Hindlimb muscle (tissue), 1 donor: ENCODE measurements at places on chromosomes 2 and 18.

- DNase-seq = no peak
Measured at GRCh38 chr2:222919841-222920526, 59.1 kb downstream of the ACSL3 start.

DNA sequence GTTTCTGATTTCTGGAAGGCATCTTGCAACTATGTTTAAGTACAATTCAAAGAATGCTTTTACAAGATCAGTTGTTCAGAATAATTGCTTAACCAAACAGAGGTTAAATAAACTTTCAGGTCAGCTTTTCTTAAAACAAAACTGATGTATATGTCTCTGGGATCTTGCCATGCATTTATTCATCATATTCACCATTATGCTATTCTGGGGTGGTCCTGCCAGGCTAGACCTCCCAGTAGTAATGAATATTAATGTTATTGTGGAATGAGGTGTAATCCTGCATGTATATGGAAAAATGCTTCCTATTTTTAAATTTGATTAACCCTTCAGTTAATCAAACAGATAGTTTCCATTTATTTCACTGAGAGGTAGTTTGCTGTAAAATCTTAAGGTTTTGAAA is 129.3 kb upstream of the RGPD4 start:
- no peak for DNase-seq

GRCh38 chr2:205972113-205972512 is 113.9 kb downstream of the INO80D start:
- no peak for DNase-seq

DNA sequence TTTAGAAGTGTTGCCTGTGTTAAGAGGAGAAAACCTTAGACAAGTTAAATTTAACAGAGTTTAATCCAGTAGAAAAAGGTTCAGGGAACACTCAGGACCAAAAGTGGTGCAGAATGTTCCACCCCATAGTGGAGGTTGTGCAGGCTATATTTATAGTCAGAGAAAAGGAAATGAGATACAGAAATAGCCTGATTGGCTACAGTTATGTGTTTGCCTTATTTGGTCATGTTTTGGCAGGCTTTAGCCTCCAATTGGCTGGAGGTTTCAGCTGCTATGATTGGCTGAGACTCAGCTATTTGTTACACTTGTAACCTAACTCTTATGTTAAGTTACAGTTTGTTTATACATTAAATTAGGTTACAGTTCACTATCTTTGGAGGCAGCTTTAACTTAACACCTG is 4.2 kb downstream of the STAMBP start:
- peak; percentile 10 for DNase-seq

DNA sequence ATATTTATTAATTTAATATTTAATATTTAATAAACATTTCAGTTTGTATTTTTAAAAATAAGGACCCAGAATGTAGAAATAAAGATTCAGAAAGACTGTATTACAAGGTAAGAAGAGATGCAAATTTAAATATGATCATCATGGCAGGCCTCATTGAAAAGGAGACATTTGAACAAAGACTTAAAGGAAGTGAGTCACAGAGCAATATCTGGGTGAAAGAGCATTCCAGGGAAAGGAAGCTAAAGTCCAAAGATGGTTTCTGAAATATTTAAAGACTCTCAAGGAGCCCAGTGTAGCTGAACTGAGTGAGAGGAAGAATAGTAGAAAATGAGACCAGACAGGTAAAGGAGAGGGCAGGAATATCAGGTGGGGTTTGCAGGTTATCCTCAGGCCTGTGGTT is 5.9 kb downstream of the SCYGR4 start:
- DNase-seq = no peak

DNA sequence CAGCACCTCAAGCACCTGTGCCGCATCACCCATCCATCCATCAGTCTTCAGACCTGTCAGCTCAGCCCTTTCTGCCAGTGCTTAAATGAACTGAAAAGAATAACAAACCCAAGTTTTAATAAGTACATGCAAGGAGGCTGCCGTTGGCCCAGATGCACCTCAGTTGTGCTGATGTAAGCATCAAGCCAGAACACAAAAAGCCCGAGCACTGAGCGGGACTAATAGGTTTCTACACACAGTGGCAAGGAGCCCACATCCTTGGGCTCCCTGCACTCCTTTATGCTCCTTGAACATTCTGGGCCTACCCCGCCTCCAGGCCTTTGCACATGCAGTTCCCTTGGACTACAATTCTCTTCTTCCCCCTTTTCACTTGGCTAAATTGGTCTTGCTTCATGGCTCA is 165.6 kb downstream of the ALK start:
- no peak for DNase-seq

DNA sequence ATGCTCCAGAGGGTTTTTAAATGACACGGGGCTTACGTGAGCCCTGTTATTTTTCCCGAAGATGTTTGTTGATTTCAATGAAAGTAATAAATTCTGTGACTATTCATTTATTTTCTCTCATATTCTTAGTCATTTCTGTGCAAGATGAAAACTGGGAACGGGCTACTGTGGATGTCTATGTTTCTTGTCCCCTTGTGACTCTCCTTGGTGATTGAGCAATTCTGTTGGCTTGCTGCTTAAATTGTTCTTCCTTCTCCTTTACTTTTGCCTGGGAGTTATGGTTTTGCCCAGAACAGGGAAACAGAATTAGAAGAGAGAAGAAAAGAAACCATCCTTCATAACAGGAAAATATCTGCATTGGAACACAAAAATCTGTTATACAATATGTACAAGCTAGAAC is 508.2 kb upstream of the DSEL start:
- no peak for DNase-seq

DNA sequence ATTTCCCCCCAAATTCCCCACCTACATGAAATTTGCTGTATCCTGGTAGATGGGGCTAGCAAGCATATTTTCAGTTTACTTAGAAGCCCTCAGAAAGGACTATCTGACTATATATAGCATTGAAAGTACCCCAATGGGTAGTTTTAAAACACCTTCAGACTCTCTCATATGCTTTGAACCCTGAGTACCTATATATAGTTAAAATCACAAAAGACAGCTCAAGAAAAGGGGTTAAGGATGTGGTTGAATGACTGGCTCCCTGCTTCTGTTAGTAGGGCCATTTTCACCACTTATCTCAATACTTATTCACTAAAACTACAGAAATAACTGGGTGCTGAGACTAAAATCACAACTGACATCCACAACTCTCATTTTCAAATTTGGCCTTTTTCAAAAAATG is 18.5 kb downstream of the WDPCP start:
- no peak for DNase-seq

GRCh38 chr2:62687636-62688035 is 17.9 kb upstream of the EHBP1 start:
- no peak for DNase-seq

DNA sequence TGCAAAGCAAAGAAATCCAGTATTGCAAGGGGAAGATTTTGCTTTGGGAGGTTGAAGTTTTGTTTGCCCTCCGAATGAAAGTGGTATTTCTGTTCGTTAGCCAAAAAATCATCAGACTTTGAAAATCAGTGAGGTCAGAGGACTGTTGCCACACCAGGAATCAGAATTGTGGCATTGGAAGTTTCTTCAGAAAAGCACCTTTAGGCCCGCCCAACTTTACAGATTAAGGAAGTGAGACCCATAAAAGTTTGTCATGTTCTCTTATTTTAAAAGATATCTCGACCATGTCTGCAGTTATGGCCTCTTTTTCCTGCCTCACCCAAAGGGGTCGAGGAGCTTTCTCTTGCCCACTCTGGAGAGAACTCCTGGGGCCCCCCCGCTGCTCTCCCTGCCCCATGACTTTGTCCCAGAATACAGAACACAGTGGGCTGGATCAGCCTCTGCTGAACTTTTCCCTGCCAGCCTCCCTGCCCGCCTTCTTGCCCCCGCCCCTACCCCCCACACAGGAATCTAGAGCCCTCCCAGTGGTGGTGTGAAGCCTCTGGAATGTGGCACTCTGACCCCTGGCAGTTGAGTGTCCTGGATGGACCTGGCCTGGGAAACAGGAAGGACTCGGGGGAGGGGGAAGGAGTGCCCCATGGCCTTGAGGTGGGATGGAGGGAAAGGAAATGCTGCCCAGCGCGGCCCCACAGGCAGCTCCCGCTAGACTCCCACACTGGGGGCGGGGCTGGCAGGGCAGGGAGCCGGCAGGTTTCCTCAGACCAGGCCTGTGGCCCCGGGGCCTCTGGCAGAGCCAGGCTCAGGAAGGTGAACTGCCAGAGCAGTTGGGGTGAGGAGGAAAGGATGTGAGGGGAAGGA is 25.3 kb downstream of the CRIM1 start:
- no peak for DNase-seq

GRCh38 chr18:76459687-76460350 is 35.2 kb downstream of the ZNF516 start:
- no peak for DNase-seq

DNA sequence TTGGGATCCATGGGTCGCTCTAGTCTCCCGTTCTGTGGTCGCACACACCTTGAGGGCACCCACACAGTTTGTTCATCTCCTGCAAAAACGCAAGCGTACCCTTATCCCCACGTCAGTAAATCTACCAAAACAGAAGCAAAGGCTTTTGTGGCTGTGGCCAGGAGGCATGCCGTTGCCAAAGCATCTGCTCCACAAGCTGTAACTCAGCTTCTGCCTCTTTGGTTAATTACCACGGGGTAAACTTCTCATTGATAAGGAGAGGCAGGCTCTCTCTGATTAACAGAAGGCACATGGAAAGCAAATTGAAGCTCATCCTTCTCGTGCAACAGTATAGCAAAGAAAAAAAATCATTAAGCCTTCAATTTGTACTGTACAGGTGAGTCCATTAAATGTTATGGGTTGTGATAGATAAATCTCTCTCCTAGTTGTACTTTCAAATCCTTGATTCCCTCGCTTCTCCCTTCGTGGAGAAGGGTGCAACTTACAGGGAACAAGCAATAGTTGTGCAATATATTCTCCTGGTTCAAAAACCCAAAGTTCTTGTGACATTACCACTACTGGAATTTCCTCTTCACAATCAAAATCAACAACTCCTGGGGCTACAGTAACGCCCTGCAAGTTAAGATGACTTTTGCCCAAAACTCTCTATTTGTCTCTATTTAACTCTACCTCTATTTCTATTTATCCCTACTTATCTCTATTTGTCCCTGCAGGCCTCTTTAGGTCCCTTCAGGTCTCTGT is 10.3 kb downstream of the PECR start:
- DNase-seq = no peak

DNA sequence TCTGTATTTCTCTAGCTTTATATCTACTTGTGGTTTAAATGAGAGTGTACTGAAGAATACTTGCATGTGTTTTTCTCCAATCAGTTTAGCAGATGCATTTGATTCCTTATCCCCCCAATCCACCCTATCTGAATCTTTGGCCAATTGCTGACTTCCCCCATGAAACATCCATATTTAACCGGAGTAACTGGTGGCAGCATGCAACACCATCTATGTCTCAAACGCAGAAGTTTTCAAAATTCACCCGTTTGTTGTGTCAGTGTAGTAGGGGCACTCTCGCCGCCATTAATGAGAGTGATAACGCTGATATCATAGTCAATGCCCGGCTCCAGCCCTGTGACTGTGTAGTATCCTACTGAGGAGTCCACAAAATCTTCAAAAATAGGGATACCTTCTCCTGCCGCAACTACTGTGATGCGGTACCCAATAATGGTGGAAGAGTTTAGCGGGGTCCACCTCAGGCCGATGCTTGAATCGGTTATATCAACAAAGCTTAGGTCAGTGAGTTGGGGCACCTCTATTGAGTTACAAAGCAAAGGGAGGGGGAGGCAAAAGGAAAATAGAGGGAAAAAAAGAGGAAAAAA is 43.1 kb downstream of the FN1 start:
- DNase-seq = no peak

GRCh38 chr2:113169002-113169530 is 4.7 kb upstream of the PSD4 start:
- DNase-seq = no peak

GRCh38 chr18:904218-905090 is at the start of gene ADCYAP1:
ADCYAP1 (plus strand) TSS chr18:904871; CDS start chr18:905387, 516 bp downstream.
- no peak for DNase-seq

GRCh38 chr2:1246239-1246638 is 167.0 kb upstream of the TPO start:
- DNase-seq = no peak

- peak; percentile 9 for DNase-seq
Measured at GRCh38 chr2:17539611-17540092, 844 bp upstream of the VSNL1 start.

DNA sequence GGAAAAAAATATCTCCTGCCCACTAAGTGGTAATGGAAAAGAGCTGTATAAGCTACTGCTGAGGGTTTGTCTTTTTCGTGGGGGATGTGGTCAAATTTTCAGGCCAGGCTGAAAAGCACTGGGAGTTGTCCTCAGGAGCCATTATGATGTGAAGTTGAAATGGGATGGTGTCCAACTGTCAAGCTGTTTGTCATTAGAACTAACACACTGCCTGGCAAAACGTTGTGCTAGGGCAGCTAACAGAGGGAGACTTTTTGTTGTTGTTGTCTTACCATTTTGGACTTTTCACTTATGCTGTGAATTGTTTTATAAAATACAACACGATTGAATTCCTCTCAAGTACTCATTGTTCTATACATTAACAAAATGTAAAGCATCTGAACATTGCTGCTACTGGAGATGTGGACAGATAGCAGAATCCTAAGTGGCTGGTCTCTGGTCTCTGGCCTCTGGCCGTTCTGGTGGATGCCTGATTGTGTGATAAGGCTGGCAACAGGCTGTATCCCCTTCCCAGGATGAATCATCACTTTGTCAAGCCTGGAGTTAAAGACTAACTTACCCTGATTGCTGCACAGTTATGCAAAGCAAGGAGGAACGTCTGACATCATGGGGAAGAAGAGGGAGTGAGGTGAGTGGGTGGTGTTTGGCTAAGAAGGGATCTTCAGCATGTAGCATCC is 2.3 kb downstream of the MYO1B start:
- peak; percentile 42 for DNase-seq

DNA sequence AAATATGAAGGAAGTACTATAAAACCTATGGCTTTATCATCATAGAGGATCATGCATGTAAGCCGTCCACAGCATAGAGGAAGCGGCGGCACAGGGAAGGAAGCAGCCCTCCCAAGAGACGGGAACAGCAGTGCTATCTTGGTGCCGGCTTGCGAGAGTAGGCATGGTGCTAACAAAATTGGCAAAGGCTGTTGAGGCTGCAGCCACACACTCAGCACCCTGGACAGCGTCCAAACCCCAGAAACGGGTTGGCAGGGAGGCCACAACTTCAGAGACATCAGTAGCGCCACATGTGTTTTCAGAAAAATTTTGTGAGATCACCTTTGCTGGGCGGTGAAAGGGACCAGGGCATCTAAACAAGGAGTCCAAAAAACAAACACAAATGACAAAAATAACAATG is 37.7 kb downstream of the NETO1 start:
- no peak for DNase-seq

DNA sequence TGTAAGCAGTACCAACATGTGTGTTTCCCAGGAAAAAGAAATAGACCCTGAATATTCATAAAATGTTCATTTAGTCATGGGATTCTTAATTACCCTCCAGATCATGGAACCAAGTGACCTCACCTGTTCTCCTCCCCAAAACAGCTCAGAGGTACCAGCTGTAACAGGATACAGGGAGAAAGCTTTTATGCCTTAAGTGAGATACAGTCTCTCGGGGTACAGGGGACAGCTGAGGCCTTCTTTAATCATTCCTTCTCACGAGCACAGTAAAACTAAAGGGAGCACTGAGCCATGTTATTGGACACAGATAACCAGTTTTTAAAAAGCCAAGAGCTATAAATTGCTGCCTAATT is 16.6 kb downstream of the EPHA4 start:
- no peak for DNase-seq
